ENCODE measurements at places on chromosomes 4 and X.

DNA sequence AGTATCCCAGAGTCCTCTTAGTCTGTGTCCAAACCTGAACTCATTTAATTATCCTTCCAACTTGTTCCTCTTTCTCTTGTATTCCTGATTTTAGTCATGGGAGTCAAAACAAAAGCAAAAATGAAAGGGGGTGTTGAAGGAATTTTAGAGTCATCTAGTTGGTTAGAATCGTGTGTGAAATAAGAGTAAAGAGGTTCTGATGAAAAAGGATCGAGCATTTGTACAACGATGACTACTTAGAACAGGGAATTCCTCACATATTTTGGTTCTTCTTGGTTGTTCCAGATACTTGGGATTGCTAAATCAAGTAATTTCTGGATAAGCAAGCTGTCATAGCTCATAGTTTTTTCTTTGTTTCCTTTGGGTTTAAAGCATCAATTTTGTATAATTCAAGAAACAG, 194.4 kb downstream of the BCOR start:
- DNase-seq = peak; percentile 40

GRCh38 chrX:134727363-134727762, 69.1 kb upstream of the PLAC1 start:
- DNase-seq = no peak

DNA sequence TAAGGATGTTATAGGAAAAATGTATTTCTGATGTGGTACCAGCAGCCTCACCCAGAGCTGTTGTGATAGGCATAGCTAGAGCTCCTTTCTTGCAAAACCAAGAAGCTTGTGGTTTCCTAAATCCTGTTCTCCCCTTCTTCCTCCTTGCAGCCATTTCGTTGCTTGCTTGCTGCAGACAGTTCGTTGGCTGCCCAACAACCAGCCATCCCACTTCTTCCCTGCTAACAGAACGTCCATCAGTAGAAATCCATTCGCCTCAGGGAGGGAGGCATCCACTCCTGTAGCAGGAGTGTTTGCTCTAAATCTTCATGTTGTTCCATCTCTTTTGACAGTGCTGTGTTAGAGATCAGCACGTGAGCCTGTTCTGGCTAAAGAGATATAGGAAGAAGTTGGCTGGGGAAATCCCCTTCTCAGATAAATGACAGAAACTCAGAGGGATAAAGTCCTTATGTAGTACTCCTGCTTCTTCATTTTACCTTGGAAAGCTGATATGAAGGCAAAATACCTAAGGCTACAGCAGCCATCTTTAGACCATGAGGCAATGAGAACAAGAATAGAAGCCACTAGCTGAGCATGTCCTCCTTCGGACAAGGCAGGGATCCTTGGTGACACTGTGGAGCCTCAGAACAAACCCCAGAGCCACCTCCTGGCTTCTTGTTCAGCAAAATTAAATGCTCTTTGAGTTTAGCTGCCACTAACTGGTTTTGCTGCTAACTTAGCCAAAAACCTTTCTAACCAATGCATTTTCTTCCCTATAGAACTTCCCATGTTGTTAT, 68.4 kb upstream of the RELL1 start:
- no peak for DNase-seq

- no peak for DNase-seq
These were observed 49.0 kb upstream of the EGFL6 start for GRCh38 chrX:13520351-13520750.

DNA sequence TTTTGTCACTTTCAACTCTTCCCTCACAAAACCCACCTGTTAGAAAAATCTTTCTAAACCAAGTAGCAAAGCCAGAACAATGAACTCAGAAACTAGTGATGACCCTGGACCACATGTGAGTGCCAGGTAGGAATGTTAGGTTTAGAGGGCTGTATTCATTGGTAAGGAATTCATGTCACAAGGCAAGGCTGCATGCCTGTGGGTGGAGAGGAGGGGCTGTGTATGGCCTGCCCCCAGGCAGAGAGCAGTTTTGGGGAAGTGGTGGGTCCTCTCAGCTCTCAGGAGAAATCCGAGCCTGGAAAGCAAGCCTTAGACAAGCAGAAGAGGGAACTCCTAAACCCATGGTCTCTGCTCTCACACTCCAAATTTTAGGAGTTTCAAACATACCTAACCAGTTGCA, 2.4 kb downstream of the RNF175 start:
- DNase-seq = no peak

- DNase-seq = no peak
These were observed 134.3 kb upstream of the DCAF12L2 start for GRCh38 chrX:126300401-126300800.

DNA sequence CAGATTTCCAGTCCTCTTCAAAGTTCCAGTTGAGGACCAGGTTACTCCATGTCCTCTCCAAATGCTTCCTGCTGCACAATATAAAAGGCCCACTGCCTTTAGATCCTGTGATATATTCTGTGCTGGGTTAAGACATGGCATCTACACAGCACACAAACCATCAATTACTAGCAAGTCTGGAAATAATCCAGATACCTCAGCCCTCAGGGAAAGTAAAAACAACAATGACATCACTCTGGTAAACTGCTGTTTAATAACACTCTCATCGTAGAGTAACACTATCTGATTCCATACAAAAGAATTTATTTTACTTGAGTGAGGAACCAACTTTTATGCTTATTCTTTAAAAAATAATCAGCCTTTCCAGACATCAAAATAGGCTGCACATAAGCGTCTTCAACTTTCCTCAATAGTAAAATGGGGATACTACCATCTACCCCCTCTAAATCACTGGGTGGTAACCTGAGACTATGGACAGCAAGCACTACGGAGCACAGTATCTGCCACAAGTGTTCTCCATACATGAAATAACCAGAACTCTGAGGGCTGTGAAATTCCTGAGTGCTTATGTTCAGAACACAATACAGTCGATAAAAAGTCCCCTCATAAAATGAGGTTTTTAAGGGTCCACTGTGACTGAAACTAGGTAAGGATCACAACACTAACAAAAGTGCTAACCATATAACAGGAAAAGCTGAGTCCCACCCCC, 53.4 kb downstream of the ABCG2 start:
- peak; percentile 31 for DNase-seq

DNA sequence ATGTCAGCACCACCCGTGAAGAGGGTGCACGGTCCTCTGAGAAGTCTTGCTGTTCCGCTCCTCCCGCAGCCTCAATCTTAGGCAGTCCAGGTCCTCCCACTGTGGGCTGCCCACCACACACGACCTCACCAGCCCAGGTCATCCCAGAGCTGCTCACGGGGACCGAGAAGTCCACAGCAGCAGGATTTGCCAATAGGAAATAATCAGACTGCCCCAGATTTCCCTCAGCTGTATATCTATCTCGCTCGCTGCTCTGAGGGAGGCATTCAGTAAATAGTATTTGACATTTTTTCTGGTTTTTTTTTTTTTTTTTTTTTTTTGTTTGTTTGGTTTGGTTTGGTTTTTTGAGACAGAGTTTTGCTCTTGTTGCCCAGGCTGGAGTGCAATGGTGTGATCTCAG, 83.8 kb downstream of the STOX2 start:
- no peak for DNase-seq

GRCh38 chr4:149223659-149224058, 592.0 kb downstream of the IQCM start:
- no peak for DNase-seq

DNA sequence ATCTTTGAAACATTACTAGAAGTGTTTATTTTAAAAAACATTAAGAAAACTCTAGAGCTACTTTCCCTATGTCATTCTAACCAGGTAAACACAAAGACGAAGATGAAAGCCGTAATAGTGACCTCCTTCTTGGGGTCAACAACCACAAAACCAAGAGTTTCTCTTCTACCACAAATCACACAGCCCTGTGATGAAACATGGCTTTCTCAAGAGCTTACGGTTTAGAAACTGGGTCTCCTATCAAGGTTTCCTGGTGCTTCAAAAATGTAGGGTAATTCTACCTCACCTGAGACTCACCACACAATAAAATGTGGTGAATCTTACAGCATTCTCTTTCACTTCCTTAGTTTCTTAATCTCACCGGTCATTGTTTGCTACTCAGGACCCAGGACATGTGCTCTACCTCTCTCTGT, 50.9 kb downstream of the CORIN start:
- no peak for DNase-seq

GRCh38 chr4:70538869-70539268, 20.5 kb downstream of the AMTN start:
- DNase-seq = no peak

GRCh38 chrX:140572724-140573123, 67.9 kb upstream of the SOX3 start:
- DNase-seq = no peak

GRCh38 chrX:115560978-115561604, at the start of gene PLS3:
PLS3 (plus strand) TSS chrX:115561174; CDS start chrX:115610251, 49,077 bp downstream.
- peak; percentile 52 for DNase-seq

DNA sequence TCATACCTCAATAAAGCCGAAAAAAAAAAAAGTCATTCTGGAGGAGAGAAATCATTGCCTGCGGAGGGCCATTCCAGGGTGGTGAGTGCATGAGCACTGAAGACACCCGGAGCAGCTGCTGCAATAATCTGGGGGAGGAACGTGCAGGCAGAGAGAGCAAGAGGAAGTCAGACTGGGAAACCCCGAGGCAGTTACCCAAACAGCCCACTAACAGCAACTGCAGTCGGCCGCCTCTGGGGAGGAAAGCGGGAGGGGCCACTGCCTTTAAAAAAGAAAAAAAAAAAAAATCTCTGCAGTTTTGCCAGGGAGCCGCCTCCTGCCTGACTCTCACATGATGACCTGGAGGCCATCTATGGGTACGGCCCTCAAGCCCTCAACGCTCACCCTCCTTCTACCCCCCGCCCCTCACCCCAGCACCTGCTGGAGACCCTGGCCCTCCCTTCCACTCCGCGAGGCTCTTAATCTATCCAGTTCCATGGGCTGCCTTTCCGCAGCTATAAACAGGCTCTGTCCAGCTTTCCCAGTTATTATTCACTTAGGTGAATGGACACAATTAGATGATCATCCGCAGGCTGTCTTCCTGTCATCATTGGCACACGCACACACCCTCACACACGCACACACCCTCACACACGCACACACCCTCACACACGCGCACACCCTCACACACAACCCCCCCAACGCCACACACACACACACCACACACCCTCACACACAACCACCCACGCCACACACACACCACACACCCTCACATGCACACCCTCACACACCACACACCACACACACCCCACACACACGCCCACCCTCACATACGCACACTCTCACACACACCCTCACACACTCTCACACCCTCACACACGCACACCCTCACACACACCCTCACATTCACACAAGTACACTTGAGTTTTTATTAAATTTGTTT, 3.4 kb upstream of the AVPR2 start:
- peak; percentile 52 for DNase-seq

DNA sequence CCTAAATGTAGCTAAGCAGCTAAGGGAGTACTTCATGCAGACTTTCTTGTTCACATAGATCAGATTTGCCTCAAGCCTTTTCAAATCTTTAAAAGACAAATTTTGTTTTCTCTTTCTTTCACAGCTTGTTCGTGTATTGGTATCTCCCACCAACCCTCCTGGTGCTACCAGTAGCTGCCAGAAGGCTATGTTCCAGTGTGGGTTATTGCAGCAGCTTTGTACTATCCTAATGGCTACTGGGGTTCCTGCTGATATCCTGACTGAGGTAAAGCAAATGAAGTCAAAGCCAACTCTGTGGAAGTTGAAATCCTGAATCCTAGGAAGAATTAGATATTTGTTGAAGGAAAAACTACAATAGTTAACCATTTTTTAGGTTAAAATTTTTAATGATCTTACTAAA, 62.6 kb downstream of the USO1 start:
- no peak for DNase-seq

DNA sequence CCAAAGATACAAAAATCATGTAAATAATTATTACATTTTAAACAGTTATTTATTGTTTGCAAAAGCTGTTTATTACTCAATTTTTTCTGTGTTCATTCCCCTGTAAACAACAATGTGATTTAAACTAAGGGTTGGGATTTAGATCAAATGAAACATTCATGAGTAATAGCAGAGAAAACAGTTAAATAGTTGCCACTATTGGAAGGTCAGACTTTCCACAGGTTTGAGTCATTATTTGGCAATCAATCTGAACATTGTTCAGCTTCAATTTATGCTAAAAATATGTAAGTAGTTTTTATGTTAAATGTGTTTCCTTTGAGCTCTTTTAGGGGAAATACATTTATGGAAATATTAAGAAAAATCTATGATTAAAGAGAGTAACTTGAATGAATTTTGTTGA, 144.9 kb downstream of the STIM2 start:
- peak; percentile 16 for DNase-seq

DNA sequence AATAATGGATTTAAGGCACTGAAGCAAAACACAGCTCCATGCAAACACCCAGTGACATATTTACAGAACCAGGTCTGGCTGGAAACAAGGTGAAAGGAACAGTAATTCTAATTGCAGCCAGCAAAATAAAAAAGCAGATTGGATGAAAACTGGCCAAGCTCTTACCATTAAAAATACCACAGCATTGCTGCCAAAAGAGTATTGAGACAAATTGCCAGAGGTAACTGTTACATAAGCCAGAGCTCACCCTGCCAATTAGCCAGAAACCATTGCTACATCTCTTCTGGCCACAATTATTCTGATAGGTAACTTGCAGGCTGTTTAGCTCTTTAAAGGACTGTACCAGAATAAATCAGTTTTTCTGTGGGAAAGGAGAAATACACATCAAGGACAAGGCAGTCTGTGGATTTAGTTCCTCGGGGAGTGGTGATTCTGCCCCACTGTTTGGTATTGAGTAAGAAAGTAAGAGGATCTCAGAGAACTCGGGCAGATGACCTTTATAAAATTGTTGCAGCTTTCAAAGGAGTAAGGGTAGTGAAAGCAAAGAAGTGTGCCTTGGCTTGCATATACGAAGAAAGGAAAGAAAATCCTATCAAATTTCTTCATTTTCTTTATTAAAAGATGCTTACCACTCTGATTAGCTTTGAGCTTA, 369.5 kb downstream of the PPP3CA start:
- DNase-seq = peak; percentile 43

GRCh38 chrX:107646735-107647134, 18.4 kb downstream of the PRPS1 start:
- no peak for DNase-seq

- peak; percentile 8 for DNase-seq
These were observed 24.6 kb upstream of the PDLIM3 start for GRCh38 chr4:185559915-185560281.

DNA sequence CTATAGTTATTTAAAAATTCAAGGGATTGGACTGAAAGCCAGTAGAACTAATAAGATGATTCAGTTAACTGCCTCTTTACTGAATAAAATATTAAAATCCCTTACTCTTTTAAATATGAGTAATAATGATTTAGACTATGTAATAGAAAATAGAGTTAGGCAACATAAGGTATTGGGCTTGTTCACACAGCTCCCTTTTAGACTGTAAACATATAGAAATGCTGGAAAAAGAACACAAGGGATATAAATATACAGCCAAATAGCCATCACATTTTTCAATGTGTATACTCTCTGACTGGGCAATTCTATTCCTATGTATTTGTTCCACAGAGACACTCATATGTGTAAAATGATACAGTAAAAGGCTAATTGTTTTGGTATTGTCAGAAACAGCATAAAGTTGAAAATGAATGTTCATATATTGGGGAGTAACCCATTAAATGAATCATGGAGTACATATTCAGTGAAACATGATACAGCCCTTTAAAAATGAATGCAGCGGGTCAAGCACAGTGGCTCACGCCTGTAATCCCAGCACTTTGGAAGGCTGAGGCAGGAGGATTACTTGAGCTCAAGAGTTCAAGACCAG, 129.8 kb downstream of the TBC1D19 start:
- DNase-seq = no peak
